H4 (cell line): ENCODE measurements at places on chromosomes 1 and 21.

DNA sequence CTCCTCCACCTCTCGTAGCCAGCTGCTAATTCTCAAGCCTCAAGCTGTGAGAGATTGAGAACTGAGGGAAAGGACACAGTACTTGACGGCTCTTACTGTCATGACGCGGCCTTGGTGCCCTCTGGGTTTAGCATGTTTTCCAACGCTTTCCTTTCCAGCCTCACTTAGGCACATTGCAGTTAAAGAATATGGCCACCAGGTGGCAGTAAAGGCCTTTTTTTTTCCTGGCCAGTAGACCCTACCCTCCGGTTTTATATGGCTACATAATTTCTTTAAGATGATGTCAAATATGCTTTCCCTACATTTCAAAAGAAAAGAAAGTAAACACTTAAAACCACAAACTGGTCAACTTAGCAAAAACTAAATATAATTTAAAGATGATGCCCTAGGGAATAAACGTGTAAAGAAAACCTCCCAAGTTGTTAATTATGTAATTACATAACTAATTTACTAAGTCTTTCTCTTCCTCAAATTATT, 56.8 kb upstream of the PRDX6 start:
- DNase-seq = peak; percentile 68

DNA sequence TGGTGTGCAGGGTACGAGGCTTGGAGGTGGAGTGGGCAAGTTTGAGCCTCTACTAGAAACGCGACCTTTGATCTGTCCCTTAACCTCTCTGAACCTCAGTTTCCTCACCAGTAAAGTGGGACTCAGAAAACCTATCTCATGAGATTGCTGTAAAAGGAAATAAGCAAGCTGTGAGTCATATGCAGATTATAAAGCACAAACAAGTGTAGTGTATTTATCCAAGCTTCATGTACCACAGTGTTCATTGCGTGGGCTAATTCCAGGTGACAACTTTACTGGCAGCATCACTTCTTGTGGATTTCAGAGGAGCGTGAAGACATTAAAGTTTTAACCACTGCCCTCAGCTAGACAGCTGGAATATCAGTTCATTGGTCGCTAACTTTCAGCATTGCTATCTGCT, 44.4 kb downstream of the ZNF697 start:
- no peak for DNase-seq

- DNase-seq = no peak
Observed at GRCh38 chr1:245582026-245582425, 427.2 kb downstream of the KIF26B start.

- DNase-seq = no peak
Observed at GRCh38 chr1:101193733-101194169, 43.1 kb upstream of the S1PR1 start.

DNA sequence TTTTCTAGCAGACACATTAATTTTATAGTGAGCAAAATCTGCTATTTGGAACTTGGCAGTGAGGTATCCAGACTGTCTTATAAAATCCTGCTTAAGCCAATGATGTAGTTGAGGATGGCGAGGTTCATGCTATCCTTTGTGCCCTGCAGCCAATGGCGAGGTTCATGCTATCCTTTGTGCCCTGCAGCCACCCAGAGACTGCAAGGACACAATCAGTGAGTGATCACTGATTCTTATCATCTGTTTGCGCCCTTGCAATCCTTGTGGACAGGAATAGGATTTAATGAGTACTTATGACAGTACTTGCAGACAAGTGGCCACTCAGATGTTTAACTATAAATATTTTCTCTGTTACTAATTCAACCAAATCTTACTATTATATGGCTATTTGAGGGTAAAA, 112.6 kb downstream of the EIF4G3 start:
- no peak for DNase-seq

DNA sequence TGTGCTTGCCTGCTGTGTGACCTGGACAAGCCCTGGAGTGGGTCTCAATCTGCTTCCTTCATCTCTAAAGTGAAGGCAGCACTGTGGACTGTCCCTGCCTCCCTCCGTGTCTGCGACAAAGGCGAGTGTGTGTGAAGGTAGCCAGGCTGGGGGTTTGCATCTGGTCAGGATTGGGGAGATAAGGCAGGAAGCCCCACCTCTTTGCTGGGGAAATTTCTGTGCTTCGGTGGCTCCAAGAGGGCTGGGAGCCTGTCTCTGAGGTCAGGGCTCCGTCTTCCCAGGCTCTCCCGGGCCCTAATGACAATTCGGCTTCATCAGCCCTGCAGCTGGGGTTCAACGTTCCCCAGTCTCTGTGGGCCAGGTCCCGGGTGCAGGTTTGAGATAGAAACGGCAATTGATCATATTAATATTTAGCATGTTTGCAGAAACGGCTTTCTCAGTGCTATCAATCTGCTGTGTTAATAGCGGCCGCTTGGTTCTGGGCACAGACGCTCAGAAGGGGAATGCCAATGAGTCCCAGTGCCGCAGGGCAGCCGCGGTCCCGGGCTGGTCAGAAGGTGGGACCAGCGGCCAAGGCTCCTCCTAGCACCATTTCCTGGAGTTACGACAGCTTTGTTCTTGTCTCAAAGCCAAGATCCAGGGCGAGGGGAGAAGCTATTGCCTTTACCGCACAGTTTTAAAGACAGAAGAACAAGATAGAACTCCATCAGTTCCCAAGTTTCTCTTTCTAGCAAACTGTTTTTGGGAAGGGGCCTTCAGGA, 105.7 kb downstream of the PRDM16 start:
- peak; percentile 83 for DNase-seq

GRCh38 chr21:24939291-24939690, 668.0 kb downstream of the MRPL39 start:
- DNase-seq = no peak

DNA sequence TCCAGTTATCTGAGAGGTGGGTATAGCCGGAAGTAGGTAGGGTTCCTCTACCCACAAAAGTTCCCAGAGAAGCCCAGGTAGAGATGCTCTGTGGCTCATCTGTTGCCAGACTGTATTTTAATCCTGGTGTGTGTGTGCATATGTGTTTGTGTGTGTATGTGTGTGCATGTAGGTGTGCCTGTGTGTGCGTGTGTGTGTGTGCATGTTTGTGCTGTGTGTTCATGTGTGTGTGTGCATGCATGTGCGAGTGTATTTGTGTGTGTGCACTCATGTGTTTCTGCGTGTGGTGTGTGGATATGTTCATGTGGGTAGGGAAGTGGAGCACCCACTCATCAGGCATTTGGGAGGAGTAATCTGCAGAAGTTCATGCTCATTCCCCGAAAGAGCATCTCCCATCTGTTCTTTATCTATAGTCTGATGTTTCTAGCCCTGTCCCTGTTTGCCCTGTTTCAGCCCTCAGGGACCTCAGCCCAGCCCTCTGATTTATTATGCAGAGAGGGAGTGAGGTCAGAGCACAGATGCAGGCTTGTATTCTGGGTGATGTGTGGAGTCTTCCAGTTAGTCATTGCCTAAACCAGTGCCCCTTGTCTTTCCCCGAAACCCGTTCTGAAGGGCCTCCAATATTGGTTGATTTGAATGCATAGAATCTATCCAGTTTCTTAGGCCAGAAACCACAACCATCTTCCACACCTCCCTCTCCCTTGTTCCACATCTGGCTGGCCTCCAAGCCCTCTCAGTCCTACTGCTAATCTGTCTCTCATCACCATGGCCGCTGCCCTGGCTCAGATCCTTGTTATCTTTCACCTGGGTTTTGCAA, 69.1 kb downstream of the DISC1 start:
- no peak for DNase-seq

GRCh38 chr1:66374561-66375111, 159.3 kb upstream of the SGIP1 start:
- no peak for DNase-seq

DNA sequence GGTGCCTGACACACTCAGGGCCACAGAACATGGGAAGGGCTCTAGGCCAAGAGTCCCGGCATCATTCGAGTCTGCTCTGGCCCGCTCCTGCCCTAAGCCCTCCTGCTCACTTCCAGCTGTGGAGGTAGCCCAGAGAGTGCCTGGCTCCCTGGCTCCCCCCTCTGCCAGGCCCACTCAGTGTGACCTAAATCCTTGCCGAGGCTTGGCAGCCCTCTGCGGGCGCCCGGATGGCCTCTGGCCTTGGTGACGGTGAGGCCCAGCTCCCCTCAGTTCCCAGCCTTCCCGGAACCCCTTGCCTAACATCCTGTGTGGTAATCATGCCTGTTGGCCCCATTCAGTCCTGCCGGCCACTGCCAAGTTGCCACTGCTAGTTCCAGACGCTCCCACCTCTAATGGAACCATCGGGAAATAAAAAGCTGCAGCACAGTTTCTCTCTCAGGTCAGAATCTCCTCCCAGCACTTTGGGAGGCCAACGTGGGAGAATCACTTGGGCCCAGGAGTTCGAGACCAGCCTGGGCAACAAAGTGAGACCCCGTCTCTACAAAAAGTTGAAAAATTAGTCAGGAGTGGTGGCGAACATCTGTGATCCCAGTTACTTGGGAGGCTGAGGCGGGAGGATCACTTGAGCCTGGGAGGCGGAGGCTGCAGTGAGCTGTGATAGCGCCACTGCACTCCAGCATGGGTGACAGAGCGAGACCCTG, 1.2 kb upstream of the H6PD start:
- no peak for DNase-seq

- DNase-seq = no peak
Observed at GRCh38 chr1:207878939-207879338, 32.0 kb downstream of the CD34 start.

GRCh38 chr1:94713472-94714141, 106.5 kb upstream of the SLC44A3 start:
- DNase-seq = peak; percentile 92

DNA sequence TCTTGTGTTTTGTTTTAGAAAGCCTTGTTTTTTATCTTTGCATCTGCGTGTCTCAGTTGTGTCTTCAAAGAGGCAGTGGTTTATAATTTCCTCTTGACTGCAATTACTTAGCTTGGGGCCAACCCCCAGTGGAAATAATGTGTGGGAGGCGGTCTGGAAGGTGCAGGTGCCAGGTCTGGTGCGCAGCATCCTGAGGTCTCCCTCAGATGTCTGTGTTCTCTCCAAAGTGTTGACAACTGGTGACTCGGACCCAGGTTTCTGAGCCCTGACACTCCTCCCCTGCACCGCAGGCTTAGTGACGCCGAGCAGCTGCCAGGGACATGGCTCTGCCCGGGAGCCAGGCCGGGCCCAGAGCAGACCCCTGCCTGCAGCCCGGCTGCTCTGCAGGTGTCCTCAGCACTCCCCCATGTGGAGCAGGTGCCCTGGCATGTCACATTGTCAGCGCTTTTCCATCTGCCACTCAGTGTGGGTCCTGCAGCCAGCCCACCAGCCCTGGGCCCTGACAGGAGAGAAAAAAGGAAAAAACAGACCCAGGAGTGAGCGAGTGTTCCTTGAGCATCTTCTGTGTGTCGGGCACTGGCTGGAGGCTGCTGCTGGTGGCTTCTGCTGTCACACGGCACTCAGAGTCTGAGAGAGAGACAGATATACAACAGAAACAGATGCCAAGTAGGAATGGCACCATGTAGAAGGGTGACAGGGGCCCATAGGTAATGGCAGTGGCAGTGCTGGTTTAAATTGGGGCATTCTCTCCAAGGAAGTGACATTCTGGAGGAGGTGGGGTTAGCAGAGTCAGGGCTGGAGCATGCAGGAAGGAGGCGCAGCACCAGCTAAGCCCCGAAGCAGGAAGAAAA, 24.8 kb upstream of the SELENON start:
- no peak for DNase-seq

GRCh38 chr1:56580771-56581170, 1.4 kb upstream of the PLPP3 start:
- no peak for DNase-seq

- peak; percentile 88 for DNase-seq
Observed at GRCh38 chr1:10779201-10779600, 17.2 kb downstream of the CASZ1 start.

DNA sequence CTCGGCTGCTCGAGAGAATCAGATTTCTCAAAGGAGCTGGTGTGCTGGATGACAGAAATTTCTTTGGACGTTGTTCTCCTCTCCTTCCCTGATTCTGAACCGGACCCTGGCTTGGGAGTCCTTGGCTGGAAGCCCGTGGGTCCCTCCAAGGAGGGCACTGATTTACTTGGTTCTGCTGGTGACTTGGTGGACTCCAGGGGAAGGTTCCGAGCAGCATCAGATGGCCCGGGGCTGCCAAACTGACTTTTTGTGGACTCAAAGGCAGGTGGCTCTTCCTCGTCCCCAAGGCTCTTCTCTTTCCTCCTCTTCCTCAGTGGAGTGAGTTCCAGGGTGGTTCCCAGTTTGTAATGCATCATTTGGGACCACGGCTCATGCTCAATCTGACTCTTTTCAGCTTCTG, 97.9 kb upstream of the EDN2 start:
- DNase-seq = no peak
